ENCODE measurements at places on chromosomes 3 and 15. TPM values are rescaled to one million over a fixed set of nuclear protein-coding genes. Genes with fewer than 3 reads are reported as not detected.

Gene SLC28A2
- not detected for total RNA-seq

- DNase-seq, result no peak
- no peak overlapping the region for H3K27ac ChIP-seq
- H3K36me3 ChIP-seq, result no peaks in the 10 kb centered on the region
- H3K4me1 ChIP-seq, result no peaks in the 10 kb centered on the region
Measured at GRCh38 chr15:88814393-88814792, 11.2 kb downstream of the ACAN start.

GRCh38 chr3:26683902-26684301 is 61.3 kb downstream of the LRRC3B start:
- no peak overlapping the region for H3K4me3 ChIP-seq
- H3K36me3 ChIP-seq, result no peaks in the 10 kb centered on the region
- peaks cover 11% of the 10 kb centered on the region for H3K27me3 ChIP-seq
- H3K4me1 ChIP-seq, result no peaks in the 10 kb centered on the region
- DNase-seq, result no peak
- no peak overlapping the region for H3K27ac ChIP-seq

Gene ST8SIA2
- 12.1 TPM for total RNA-seq

DNA sequence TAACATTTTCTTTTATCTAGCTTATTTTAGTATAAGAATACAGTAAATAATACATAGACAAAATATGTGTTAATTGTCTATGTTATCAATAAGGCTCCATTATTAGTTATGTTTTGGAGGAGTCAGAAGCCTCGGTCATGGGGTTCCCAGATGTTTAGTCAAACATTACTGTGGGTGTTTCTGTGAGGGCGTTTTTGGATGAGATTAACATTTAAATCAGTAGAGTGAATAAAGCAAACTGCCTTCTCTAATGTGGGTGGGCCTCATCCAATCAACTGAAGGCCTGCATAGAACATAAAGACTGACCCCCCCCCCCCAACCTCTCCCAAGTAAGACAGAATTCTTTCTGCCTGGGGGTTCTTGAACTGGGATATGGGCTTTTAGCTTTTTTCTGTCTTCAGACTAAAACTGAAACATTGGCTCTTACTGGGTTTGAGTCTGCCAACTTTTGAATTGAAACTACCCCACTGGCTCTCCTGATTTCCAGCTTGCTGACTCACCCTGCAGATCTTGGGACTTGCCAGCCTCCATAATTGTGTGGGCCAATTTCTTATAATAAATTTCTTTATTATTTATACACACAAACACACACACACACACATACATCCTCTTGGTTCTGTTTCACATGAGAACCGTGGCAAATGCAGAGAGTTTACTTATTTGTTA is 192.0 kb downstream of the TPRG1 start:
- no peaks in the 10 kb centered on the region for H3K27me3 ChIP-seq
- H3K27ac ChIP-seq, result no peak overlapping the region
- H3K4me1 ChIP-seq, result peaks cover 11% of the 10 kb centered on the region
- H3K36me3 ChIP-seq, result peaks cover 5% of the 10 kb centered on the region

- no peaks in the 10 kb centered on the region for H3K36me3 ChIP-seq
- peaks cover 2% of the 10 kb centered on the region for H3K4me1 ChIP-seq
- H3K27ac ChIP-seq, result no peak overlapping the region
- no peaks in the 10 kb centered on the region for H3K27me3 ChIP-seq
- no peak overlapping the region for H3K4me3 ChIP-seq
Measured at GRCh38 chr3:132550579-132551305, 46.3 kb upstream of the ACKR4 start.

Gene C2CD4B
- total RNA-seq, result not detected

Gene SFMBT1
- total RNA-seq, result 4.4 TPM

GRCh38 chr3:6935970-6936369 is 75.1 kb downstream of the GRM7 start:
- no peak overlapping the region for H3K27ac ChIP-seq
- H3K36me3 ChIP-seq, result no peaks in the 10 kb centered on the region
- H3K4me3 ChIP-seq, result no peak overlapping the region
- peaks cover 2% of the 10 kb centered on the region for H3K27me3 ChIP-seq

DNA sequence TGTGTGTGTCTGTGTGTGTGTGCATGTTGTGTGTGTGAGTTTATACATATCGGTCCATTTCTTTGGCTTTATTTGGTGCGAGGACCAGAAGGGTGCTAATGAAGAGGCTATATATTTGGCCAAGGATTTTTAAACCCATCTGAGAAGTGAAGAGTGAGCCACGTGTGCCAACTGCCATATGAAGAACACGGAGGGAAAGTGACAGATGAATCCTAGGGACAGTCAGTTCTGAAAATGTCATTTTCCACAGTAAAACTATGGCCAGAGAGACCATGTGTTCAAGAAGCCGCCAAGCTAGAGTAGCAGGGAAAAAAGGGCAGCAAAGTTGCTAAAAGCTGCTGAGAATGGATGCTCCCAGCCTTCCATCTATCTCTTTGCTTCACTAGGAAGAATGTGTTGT is 297.3 kb upstream of the LMCD1 start:
- H3K4me3 ChIP-seq, result no peak overlapping the region
- DNase-seq, result no peak
- H3K4me1 ChIP-seq, result peaks cover 31% of the 10 kb centered on the region
- H3K27me3 ChIP-seq, result no peaks in the 10 kb centered on the region
- H3K27ac ChIP-seq, result no peak overlapping the region

Gene PPP2R3A
- total RNA-seq, result 19.8 TPM

DNA sequence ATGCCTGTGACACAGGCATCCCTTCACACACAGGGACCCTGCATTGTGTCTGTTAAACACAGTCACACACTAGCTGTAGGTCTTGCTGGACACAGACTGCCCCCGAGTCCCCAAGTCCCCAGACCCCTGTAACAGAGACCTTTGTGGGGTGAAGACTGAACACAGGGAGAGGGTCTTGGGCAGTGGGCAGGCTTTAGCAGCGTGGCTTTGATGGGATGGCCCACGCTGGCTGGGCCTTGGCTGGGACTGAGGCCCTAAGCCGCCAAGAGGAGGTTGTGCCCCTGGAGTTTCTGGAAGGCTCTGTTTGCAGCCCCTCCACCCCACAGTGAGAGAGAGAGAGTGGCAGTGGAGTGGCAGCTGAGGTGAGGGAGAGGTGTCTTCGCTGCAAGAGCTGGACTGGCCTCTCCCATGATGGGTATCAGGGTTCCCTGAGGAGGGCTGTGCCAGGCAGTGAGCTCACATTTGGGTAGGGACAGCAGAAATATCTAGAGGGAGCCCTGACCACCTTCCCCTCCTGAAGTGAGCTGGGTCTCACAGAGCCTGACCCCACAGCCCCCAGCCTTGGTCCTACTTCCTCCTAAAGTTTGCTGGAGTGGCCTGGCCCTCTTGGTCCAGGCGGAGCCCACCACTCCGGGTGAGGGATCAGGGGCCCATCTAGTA is 635 bp upstream of the VILL start:
- no peak for DNase-seq
- peaks cover 4% of the 10 kb centered on the region for H3K27me3 ChIP-seq
- no peaks in the 10 kb centered on the region for H3K36me3 ChIP-seq
- H3K4me3 ChIP-seq, result no peak overlapping the region

GRCh38 chr3:119395923-119396358 is 67.5 kb downstream of the TMEM39A start:
- no peak for DNase-seq
- no peaks in the 10 kb centered on the region for H3K4me1 ChIP-seq
- H3K27ac ChIP-seq, result no peak overlapping the region
- H3K27me3 ChIP-seq, result no peaks in the 10 kb centered on the region
- peaks cover 3% of the 10 kb centered on the region for H3K36me3 ChIP-seq
- no peak overlapping the region for H3K4me3 ChIP-seq

GRCh38 chr3:160774172-160774571 is 18.1 kb downstream of the PPM1L start:
- H3K27me3 ChIP-seq, result no peaks in the 10 kb centered on the region
- H3K27ac ChIP-seq, result no peak overlapping the region
- H3K36me3 ChIP-seq, result no peaks in the 10 kb centered on the region
- no peak for DNase-seq
- no peak overlapping the region for H3K4me3 ChIP-seq

Measured in mesothelial cell of epicardium (in vitro differentiated cells).